ENCODE measurements at places on chromosomes 6 and 20.

GRCh38 chr20:3447321-3447720 is 23.5 kb upstream of the ATRN start:
- DNase-seq: no peak

DNA sequence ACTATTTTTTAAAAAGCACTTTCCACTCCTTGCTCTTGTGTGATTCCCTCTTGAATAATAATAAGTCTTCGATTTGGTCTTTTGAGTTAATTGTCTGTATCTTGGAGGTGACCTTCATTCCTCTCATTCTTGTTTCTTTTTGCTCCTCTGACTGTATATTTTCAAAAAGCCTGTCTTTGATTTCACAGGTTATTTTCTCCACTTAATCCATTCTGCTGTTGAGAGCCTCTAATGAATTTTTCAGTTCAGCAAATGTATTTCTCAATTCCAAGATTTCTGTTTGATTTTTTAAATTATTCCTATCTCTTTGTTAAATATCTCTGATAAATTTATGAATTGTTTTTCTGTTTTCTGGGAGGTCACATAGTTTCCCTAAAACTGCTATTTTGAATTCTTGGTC is 21.7 kb upstream of the KIAA1586 start:
- no peak for DNase-seq

- DNase-seq: no peak
These were observed 105.8 kb downstream of the CD109 start for GRCh38 chr6:73801652-73802268.

GRCh38 chr6:104326173-104327001 is 533.3 kb downstream of the HACE1 start:
- no peak for DNase-seq

- DNase-seq: peak; percentile 15
These were observed 57.8 kb downstream of the SLC2A10 start for GRCh38 chr20:46767127-46767761.

- no peak for DNase-seq
These were observed 323.4 kb downstream of the BTBD9 start for GRCh38 chr6:38316099-38316868.

DNA sequence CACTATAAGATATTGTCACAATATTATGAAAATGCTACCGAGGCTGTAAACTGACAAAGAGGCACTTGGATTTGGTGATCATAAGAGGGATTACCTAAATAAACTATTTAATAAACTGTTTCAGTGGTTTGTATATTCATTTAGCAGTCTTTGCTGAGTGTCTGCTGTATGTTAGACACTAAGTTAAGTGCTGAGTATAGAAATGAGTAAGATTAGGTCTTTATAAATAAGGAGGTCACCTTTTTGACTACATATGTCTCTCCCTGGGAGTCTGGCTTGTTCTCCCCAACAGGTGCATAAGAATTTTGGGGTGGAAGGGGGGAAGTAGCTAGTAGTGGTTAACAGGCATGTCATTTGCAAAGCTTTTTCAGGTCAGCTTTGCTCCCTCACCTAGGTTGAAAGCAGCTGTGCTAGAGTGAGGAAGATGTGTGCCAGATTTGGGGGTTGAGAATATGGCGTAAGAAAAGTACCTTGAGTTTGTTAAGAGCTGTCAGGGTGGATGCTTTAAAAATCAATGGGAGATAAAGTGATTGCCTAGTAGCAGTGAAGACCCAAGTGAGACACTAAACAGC is 246.3 kb downstream of the ZFAND3 start:
- no peak for DNase-seq

Measured in stimulated activated CD4-positive, alpha-beta T cell treated with anti-CD3 and anti-CD28 coated beads, Interleukin-4, amount 100 ng/mL, for 48 hours (primary cell).